ENCODE measurements at places on chromosomes 5 and 9.

DNA sequence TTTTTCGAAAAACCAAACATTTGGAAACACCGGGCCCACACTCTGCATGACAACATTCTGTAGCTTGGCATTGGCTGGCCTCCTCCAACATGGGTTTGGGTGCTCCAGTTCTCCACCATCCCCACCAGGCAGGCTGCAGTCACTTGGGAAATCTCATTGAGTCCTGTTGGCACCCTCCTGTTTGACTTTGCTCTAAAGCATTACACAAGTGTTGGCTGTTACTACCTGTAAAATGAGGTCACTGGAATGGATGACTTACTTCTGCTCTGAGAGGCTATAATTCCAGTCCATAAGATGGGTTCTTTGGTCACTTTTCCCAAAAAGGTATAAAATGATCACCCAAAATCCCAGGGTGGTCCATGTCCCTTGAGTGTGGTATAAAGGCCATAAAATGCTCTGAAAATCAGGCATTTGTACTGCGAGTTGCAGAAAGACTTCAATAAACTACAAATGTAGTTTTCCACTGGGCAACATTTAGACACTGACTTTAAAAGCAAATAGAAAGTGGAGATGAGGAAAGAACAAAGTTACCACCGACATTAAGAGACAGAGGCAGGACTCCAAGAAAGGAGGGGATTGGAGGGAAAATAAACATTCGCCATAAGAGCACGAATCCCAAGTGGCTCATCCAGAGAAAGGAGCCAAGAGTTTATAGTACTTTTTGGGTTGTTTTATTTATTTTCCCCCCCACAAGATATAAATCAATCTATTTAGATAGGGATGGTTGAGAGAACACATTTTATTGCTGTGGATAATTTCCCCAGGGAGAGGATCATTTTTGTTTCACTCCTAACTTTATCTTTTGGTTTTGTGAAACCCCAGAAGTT, 295.1 kb downstream of the TLE1 start:
- DNase-seq: no peak

- no peak for DNase-seq
These were observed 253.8 kb downstream of the KDM4C start for GRCh38 chr9:7011395-7012067.

- no peak for DNase-seq
These were observed 1772.4 kb upstream of the CDH9 start for GRCh38 chr5:28810751-28811136.

GRCh38 chr9:134623258-134624066, 18.1 kb upstream of the COL5A1 start:
- no peak for DNase-seq
